Caco-2 (cell line): ENCODE measurements at places on chromosomes 5 and 9.
A peak's percentile ranks its signal among the peaks of the same experiment; 100 is the strongest.

- no peak overlapping the region for H3K27ac ChIP-seq
- DNase-seq, result no peak
- H3K4me1 ChIP-seq, result no peaks in the 10 kb centered on the region
- no peak overlapping the region for H3K4me3 ChIP-seq
- H3K27me3 ChIP-seq, result no peaks in the 10 kb centered on the region
- no peaks in the 10 kb centered on the region for H3K36me3 ChIP-seq
These were observed 161.9 kb downstream of the MAPKAP1 start for GRCh38 chr9:125544988-125545651.

DNA sequence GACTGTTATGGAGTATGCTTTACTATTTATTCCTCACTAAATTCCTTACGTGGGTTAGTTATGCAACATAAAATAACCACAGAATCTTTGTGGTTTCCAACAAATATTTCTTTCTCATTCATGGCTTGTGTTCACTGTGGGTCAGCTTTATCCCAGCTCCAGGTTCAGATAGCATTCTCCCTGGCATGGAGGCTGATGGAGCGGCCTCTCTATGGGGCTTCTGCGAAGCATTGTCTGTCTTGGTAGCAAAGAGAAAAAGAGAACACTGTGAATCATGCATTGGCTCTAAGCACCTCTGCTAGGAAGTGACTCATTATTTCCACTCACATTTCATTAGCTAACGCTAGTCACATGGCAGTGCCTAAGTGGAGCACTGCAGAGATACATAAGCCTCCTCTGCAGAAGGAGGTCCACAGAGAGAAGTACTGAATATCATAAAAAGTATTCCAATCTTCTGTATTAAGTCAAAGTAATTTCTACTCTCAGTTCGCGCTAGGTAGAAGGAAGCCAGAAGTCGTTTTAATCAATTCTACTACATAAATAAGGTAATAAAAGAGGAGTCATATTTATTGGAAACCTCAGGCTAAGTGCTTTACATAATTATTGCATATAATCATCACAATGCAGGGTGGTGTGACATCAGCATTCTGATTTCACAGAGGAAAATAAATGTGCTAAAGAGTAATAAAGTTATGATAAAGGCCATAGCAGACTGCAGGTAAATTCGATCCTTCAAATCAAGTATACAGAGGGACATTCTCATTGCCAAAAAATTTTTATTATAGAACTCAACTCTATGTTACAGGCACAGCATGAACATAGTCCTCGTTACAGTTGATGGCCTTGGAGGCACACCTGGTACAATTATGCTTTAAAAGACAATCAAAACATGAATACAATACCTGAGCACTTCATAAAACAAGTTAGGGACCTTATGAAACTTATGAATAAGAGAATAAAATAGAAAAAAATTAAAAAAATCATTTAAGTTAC is 531.1 kb downstream of the CETN3 start:
- no peak for DNase-seq
- no peak overlapping the region for H3K4me3 ChIP-seq
- H3K27me3 ChIP-seq, result no peaks in the 10 kb centered on the region

DNA sequence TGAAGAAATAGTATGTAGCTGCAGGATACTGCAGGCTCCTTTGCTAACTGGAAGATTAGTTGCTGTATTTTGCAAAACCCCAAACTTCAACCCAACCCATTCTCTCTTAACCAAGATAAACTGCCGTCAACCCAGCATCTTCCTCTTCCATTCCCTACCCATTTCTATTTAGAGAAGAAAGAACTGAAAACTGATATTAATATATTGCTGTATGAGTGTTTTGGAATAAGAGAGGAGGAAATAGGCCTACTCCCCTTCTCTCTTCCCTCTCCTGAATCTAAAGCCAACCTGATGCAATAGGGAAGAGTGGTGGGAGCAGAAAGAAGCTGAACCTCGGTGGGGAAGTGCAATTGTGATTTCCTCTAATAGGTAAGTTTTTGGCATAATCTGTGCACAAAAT is 83.7 kb downstream of the TMEM215 start:
- no peak overlapping the region for H3K27ac ChIP-seq
- H3K36me3 ChIP-seq, result no peaks in the 10 kb centered on the region
- no peaks in the 10 kb centered on the region; the same call in 1 of the 2 replicates for H3K27me3 ChIP-seq
- H3K4me1 ChIP-seq, result no peaks in the 10 kb centered on the region

- H3K27ac ChIP-seq, result peak overlapping the region; percentile 89
- peaks cover 3% of the 10 kb centered on the region; the same call in 1 of the 2 replicates for H3K36me3 ChIP-seq
- H3K4me1 ChIP-seq, result peaks cover 14% of the 10 kb centered on the region; the same call in 1 of the 2 replicates
- H3K4me3 ChIP-seq, result peak overlapping the region; percentile 96
These were observed 566 bp downstream of the IRX2 start for GRCh38 chr5:2750758-2751464.
